CD4-positive, alpha-beta T cell treated with Interleukin-12 subunit alpha and Interleukin-12 subunit beta, for 1 hour (primary cell): ENCODE measurements at places on chromosomes 12 and 14.

- DNase-seq: no peak
Observed at GRCh38 chr12:26799741-26800140, 33.3 kb downstream of the ITPR2 start.

GRCh38 chr12:6033546-6033945 is 88.5 kb upstream of the ANO2 start:
- no peak for DNase-seq

DNA sequence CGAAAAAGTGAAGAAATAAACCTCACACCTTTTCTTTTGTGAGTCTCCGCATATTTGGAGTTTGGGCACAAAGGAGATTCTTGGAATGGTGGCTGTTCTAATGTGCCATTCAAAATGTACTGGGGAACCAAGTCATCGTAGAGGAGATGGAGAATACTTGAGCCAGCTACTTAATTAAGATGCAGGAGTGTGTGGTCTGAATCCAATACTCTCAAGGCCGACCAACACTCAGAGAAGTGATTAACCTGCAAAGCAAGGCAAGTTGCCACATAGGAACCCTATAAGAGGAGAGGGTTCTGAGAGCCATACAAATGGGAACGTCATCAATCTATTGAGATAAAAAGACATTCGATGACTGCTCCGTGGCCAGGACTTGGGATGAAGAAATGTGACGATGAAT is 446.7 kb downstream of the GLT1D1 start:
- DNase-seq: no peak

GRCh38 chr12:3049611-3050249 is 27.4 kb upstream of the TSPAN9 start:
- no peak for DNase-seq

- DNase-seq: no peak
Observed at GRCh38 chr12:59179231-59179630, 258.9 kb upstream of the LRIG3 start.

GRCh38 chr14:105069871-105070759 is 4.9 kb upstream of the GPR132 start:
- no peak for DNase-seq

GRCh38 chr12:57236925-57237595 is 7.5 kb downstream of the SHMT2 start:
- DNase-seq: no peak

- no peak for DNase-seq
Observed at GRCh38 chr12:58206876-58207275, 265.5 kb downstream of the ATP23 start.

DNA sequence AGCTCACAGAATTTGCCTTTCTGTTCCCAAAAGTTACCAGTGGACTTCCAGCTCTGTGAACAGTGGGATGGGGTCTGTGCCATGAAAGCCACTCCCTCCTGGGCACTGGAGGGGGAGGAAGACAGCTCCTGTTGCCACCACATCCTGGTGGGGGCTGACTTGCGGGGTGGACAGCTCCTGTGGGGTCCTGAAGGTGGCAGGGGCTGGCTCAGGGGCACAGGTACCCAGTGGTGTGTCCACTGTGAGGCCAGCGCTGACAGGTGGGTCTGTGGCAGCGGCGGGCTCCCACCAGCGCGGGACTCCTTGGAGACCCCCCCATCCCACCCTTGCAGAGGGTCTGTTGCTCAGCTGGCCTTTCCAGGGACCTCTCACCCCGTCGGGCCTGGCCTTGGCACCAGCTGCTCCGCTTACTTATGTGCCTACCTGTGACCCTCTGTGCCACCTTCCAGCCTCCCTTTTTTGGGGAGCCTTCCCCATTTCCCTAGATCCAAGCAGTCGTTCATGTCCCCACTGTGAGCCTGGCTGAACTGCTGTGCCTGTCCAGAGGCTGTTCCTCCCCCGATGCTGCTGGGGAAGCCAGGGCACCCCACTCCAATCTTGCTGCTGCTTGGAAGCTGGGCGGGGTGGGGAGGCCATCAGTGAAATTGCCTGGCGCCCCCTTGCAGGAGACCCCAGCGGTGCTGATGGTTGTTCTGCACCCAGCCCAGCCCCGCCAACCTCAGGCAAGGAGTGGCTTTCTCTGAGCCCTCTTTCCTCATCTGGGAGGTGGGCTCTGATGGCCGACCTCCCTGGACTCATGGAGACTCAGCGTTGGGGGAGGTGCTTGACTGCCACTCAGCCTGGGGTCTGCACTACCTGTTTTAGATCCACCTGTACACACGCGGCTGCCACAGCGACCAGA is 2.2 kb downstream of the TEDC1 start:
- DNase-seq: peak; percentile 39

- no peak for DNase-seq
Observed at GRCh38 chr14:70884595-70885342, 22.5 kb upstream of the PCNX1 start.

DNA sequence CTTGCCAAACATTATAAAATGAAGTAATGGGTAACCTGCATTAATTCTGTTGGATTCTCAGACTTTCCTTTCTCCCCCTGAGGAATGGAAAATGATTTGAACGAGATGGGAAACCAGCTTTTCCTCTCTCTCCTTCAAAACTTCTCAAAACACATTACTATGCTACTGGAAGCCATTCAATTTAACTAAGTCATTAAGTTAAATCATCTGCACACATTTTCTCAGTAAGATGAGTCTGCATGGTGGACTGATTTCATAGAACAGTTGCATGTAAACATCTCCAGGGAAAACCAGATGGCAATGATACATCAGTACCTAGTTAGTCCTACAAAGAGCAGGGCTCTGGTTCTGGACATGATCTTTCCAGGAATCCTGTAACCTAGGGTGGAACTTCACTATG is 59.9 kb downstream of the BMP4 start:
- no peak for DNase-seq

DNA sequence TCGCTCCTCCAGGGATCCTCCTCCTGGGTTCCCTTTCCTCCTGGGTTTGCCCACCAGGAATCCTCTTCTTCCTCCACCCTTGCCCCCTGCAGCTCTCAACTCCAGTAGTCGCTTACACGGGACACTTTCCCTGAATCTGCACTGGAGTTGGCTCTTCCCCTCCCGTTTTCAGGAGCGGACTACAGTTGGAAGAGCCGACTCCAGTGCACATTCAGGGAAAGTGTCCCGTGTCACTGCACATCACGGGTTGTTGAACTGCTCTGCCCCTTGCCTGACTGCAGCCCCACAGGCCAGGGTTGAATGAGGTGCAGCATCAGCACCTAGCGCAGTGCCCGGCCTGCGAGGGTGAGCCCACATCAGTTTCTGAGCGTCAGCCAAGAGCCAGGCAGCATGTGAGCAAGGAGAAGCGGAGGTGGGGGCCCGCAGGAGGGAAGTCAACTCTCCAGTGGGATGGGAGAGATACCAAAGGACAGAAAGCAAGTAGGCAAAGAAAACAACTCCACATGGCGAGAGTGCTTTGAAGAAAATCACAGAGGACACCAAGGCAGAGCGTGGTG is 13.1 kb downstream of the RAPGEF3 start:
- no peak for DNase-seq

DNA sequence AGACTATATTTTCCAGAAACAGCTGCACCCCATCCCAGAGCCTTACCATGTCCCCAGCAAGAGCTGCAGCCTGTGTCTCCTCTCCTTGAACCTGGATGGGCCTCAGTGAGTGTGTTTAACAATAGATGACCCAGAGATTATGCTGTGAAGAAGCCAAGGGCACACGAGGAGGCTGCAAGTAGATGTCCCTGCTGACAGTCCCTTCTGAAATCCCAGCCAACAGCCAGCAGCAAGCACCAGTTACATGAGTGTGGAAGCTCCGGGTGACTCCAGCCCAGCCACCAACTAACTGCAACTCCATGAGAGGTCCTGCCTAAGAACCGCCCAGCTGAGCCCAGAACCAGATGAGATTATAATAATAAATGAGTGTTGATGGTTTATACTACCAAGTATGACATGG is 191.7 kb downstream of the BCL11B start:
- no peak for DNase-seq

DNA sequence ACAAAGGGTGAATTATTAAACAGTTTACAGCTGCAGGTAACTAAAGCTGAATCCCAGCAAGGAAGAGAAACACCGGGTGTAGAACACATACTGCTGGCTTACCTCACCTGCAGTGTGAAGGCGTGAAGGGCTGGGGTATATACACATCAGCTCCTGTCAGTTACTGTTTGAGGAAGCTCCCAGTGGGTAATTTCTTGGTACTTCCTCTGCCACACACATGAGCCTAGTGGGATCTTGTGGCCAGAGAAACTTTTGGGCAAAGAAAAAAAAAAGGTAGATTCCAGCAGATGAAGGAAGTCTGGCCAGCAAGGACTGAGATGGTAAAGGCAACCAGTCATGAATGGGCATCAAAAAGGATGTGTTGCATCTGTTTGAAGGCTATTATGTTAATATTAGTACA is 14.0 kb upstream of the GPR33 start:
- no peak for DNase-seq

- DNase-seq: no peak
Observed at GRCh38 chr14:78983126-78983525, 813.0 kb downstream of the NRXN3 start.

DNA sequence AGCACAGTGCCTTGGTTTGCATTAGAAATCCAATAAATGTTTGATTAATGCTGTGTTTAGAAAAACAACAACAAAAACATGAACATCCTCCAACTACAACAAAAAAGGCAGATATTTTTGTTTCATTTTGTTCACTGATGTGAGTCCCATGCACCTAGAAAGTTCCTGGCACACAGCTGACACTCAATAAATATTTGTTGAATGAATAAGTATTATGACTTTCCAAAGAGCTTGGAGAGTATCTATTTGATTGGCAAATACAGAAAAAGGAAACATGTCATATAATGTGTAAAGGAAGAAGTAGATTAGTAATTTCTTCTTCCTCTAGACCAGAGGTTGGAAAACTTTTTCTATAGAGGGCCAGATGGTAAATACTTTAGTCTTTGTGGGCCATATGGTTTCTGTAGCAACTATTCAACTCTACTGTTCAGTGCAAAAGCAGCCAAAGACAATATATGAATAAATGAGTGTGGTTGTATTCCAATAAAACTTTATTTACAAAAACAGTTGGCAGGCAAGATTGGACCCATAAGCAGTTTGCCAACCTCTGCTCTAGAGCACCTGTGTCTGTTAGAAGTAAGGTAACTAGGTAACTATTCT is 312.3 kb upstream of the DIO2 start:
- DNase-seq: no peak

GRCh38 chr12:65638324-65638723 is 186.0 kb upstream of the HMGA2 start:
- DNase-seq: no peak

DNA sequence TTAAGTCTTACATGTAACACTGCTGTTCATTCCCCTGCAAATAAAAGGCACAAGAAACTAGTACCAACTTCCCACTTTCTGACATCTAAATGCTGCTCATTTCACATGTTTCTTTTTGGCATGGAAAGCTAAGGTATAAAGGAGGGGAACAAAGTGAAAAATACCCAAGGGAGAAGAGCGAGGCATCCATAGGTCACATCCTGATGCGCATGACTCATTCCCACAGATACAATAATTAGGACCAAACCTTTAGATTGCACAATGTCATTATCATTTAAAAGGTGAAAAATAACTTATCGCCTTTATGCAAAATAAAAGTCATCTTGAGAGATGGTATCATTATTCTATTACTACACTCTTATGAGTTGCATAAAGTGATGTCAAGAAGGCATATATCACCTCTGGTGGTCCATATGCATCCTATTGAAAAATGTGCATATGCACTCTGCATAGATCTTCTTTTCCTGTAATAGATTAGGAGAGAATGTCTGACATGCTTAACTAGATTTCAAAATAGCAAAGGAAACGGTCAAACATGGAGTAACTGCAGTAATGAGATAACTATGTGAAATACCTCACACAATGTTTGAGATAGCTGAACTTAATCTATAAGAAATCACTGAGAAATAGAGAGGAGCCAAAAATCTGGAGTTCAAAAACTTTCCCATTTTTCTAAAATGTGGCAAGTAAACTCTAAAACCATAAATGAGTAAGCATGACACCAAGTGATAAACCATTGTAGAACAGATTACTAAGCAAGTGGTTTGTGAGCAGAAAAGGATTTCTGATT is 382.5 kb upstream of the TMTC1 start:
- no peak for DNase-seq

DNA sequence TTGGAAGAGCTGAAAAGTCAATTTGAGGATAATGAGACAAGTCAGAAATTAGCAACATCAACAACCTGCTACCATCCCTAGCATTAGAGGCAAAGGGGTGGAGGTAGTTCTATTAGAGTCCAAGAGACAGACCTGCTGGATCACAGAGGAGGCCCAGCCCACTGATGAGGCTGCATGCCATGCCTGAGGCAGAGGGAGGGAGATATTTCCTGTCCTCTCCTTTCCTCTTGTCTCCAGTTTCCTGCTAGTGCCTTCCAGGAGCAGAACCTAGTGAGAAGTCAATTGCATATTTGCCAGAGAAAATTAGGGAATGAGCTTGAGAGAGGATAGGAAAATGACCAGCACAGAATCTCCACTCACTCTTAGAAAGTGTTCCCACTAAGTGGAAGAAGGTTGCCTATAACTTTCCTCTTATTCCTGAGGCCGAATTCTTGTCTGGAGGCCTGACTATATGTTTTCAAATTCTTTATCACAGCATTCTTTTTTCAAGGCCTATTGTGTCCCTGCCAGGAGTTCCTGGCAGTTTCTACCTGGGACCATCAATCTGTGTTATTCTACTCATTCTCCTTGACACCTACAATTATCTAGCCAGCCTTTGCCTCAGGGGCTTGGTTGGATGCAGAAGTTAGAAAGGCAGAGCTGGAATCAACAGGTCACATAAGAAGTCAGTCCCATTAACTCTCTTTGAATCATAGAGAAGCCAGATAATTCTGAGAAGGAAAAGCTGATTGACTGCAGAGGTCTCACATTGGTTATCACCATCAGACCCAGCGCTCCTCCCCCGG is 121.9 kb downstream of the EMP1 start:
- no peak for DNase-seq

DNA sequence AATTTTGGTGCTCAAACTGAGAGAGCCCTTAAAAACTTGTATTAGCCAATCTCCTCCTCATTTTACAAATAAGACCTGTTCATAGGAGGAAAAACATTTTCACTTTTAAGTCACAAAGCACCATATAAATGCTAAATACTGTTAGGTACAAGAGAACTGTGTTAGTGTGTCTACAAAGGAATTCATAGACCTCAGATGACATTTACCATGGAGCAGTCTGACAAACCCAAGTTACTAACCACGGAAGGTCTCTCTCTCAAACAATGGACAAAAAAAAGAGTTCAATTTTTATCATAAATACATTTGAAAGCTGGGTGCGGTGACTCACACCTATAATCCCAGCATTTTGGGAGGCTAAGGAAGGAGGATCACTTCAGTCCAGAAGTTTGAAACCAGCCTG is 10.0 kb downstream of the SBNO1 start:
- no peak for DNase-seq
